Right atrium auricular region (tissue), 2 donors: ENCODE measurements at places on chromosomes 5 and 9.
A peak's percentile ranks its signal among the peaks of the same experiment; 100 is the strongest.

- DNase-seq, result no peak
These were observed 460 bp downstream of the DMRTA1 start for GRCh38 chr9:22446950-22447617.

GRCh38 chr5:151019331-151019730, 1.1 kb upstream of the GPX3 start:
- no peak for DNase-seq

- DNase-seq, result no peak
These were observed 40.5 kb upstream of the HMCN2 start for GRCh38 chr9:130225071-130225470.

- DNase-seq, result no peak
These were observed 142.2 kb downstream of the OSTF1 start for GRCh38 chr9:75230469-75230868.

- DNase-seq, result no peak
These were observed 644.3 kb downstream of the ACTL7B start for GRCh38 chr9:108211411-108211955.

DNA sequence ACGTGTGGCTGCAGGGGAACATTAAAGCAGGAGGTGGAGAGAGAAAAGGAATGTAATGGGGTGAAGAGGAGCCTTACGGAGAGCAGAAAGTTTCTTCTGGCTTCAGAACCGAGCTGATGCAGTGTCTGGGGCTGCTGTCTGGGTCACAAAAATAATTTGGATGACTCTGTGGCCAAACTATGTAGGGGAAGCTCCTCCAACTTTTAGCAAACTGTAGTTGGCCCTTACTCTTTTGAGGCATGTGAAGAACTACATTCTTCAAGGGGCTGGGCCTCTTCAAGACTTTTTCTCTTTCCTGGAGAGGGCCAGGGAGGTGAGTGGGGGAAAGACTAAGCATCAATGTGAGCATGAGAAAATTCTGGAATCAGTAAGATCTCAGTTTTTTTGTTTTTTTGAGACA, 31.9 kb upstream of the SPARC start:
- no peak for DNase-seq

GRCh38 chr9:125527471-125528002, 179.5 kb downstream of the MAPKAP1 start:
- DNase-seq, result no peak

- no peak for DNase-seq
These were observed 129.5 kb downstream of the SMARCA2 start for GRCh38 chr9:2144619-2145018.

DNA sequence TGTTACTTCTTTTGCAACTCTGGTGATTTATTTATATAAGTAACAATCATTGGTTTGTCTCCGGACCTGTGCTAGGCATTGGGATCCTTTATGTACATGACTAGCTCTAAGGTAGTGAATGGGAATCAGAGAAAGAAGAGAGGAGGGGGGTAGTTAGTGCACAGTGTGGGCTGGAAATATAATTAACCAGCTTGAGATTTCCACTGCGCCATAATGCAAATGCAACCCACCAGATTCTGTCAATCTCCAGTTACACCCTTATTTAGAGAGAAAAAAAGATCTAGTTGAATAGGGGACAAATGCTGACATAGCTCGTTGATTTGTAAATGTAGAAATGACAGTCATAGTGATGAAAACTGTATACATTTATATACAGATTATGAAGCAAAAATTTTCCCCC, 342.2 kb upstream of the SLC30A5 start:
- no peak for DNase-seq

- no peak for DNase-seq
These were observed 552.3 kb downstream of the EFNA5 start for GRCh38 chr5:107118184-107119019.

DNA sequence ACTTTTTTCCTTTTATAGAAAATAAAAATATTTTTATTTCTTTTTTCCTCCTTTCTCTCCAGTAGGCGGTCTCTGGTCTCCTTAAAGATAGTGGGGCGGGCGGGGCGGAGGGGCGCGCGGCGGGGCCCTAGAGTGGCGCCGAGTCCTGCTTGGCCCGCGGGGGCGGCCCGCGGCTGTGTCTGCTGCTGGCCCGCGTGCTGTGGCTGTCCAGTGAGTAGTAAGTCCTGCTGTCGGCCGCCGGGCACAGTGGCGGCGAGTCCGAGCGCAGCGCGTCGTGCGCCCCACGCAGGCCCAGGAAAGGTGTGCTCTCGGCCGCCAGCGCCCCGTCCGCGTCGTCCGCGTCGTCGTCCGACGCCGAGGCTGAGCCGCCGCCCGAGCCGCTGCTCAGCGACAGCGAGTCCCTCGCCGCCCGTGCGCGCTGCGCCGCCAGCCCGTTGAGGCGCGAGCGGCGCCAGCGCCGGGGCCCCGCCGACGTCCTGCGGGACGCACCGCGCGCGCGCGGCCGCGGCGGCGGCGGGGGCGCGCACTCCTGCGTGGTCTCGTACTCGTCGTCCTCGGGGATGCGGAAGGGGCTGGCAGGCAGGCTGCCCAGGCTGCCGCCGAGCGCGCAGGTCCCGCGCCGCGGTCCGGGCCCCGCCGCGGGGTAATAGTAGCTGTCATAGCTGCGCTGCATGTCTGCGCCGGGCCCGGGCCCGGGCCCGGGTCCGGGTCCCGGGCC, 52.3 kb downstream of the PSD2 start:
- peak; percentile 63 for DNase-seq

GRCh38 chr5:142605611-142606010, 80.3 kb downstream of the FGF1 start:
- no peak for DNase-seq

GRCh38 chr9:88852794-88853193, 138.5 kb upstream of the S1PR3 start:
- DNase-seq, result no peak

- DNase-seq, result no peak
These were observed 166.0 kb downstream of the HMHB1 start for GRCh38 chr5:143977891-143978461.

DNA sequence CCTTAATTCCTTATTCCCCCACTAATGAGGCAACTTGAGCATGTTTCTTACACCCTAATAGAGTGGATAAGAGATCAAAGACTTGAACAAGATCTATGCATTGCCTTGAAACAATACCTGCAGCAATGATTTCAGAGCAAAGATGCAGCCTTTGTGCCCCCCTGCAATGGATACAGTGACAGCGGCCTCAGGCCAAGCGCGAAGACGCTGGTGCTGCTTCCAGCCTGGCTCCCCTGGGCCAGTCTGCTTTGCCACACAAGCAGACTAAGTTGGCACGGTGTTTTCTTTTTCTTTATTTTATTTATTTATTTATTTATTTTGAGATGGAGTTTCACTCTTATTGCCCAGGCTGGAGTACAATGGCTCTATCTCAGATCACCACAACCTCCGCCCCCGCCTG, 179.8 kb upstream of the S1PR3 start:
- DNase-seq, result no peak

DNA sequence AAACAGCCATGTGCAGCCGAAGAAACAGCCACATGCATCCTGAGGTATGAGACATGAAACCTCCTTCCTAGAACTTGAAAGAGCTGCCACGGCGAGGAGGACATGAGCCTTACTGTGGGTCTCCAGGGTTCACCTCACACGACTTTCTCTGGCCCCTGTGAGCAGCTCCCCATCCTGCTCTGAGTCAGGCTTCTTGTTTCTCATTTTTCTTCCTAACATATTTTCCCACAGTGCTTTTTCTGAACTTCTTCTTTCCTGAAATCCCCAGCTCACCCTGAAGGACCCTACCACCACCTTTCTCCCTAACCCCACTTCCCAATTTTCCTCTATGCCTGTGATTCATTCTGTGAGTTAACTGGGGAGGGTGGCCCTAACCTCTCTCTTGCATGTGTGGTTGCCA, 33.7 kb upstream of the ADRB2 start:
- DNase-seq, result no peak

- no peak for DNase-seq
These were observed 373.4 kb downstream of the GADD45G start for GRCh38 chr9:89978185-89978584.

DNA sequence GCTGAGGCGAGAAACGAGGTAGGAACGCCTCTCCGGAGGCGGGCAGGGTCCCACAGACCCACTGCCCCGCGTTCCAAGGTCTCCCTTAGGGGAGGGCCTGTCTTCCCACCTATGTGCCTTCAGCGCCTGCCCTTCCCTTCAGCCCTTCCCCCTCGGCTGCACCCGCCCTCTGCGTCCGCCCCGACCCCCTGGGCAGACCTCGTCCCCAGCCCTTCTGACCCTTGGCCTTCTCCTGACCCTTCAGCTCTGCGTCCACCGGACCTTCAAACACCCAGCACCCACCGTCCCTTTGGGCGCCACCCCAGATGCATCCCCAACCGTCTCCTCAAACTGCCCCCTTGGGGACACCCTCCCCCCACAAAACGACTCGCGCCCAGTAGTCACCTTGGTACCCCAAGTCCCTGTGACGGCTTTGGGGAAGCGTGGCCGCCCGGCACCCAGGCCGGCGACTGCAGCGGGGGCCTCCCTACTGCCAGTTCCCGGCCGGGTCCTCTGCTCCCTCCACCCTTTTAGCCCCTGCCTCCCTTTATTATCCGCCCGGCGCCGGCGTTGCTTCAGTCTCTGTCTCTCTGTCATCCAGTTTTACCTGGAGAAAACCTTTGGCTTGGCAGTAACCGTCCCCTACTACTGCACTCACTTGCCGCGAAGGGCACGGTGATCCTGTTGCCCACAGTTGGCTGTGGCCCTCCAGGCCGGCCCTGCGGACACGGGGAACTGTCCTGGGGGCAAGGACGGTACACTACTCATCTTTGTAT, 421 bp downstream of the RUSC2 start:
- DNase-seq, result no peak

DNA sequence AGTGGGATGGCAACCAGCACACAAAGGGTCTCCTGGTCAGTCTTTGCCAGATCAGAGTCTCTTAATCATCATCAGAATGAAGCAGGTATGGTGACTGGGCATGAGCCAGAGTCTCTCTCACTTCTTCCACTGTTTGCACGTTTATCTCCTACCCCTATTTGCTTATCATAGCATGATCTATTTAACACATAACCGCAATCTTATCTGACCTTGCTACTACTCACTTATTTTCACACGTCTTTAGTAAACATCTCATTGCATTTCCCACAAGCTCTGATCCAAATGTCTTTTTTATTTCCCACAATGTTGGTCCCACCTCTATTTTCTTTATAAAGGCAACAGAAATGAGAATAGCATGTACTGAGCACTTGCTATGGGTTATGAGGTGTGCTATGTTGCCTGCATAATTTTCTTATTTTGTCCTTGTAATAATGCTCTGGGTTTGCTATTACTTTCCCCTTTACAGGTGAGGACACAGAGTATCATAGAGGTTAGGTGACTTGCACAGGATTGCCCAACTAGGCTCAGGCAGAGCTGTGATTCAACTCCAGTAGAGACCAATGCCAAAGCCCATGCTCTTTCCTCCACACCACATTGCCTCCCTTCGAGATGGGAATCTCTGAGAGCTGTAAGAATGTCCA, 39.7 kb upstream of the IL7R start:
- DNase-seq, result no peak

GRCh38 chr9:86892576-86892975, 54.7 kb downstream of the GAS1 start:
- DNase-seq, result no peak

GRCh38 chr9:136174779-136175615, 29.9 kb downstream of the LHX3 start:
- no peak for DNase-seq

- no peak for DNase-seq
These were observed 11.0 kb downstream of the PRXL2C start for GRCh38 chr9:96644137-96644536.

- DNase-seq, result no peak
These were observed 125.3 kb upstream of the MARCHF11 start for GRCh38 chr5:16304846-16305245.

- no peak for DNase-seq
These were observed 89.7 kb downstream of the DROSHA start for GRCh38 chr5:31442058-31442745.

DNA sequence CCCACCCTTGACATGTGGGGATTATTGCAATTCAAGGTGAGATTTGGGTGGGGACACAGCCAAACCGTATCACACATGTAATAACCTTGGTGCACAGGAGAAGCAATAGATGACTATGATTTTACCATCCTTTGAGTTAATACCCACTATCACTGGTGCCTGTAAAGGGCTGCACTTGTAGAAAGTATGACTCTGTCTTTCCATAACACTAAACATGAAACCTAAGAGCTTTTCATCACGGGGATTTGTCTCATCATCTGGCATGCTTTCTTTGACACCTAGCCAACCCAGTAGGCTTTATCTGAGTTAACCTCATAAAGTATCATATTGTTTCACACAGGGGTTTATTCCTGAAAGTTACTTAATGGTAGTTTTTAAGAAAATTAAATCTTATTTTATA, 188.9 kb upstream of the TNC start:
- no peak for DNase-seq

GRCh38 chr9:112912636-112913035, 22.0 kb upstream of the SLC46A2 start:
- no peak for DNase-seq

DNA sequence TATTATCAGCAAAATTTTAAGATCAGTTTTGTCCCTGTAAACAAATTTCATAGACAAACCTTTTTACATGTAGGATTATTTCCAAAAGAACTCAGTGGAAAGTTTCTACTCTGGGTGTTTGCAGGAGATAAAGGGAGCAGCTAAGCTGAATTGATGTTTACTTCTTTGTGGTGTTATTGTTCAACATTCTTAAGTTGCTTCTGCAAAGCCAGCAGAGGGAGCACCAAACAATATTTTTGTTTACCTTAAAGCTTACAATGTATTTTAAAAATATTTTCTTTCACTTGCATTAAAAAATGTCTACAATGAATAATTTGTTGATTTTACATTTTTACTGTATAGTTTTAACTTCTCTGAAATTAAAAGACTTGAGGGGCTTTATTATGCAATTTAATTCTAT, 135.4 kb downstream of the ATG10 start:
- DNase-seq, result no peak

GRCh38 chr5:67425514-67425913, 228.9 kb upstream of the CD180 start:
- DNase-seq, result no peak
